ENCODE measurements at places on chromosomes 16 and 17.

DNA sequence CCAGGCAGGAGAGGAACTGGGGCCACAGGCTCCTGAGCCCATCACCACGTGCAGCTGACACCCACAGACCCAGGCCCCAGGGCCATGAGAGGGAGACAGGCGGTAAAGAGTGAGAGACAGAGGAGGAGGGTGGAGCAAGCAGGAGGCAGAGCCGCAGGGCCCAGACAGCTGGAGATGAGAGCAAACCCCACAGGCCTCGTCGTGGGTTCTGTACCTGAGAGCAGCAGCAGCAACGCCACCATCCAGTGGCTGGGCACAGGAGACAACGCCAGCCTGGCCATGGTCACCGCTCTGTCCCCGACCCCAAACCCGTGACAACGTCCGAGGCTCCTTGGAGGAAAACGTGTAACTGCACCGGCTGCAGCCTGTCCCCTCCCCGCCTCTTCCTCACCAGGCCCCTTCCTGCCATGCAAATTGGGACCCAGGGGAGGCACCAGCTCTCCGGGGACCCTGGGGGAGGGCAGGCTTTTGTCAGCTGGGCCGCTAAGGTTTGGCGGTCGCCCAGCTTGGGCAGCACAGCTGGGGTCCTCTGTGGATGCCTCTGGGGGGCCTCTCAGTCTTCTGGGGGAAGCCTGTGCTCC, at the start of gene CD79B:
Gene CD79B, minus strand, starts transcription at position 351 of the 581 bp plus-strand sequence. Its CDS starts 70 bp downstream, at position 281.
- DNase-seq, result peak; percentile 32

DNA sequence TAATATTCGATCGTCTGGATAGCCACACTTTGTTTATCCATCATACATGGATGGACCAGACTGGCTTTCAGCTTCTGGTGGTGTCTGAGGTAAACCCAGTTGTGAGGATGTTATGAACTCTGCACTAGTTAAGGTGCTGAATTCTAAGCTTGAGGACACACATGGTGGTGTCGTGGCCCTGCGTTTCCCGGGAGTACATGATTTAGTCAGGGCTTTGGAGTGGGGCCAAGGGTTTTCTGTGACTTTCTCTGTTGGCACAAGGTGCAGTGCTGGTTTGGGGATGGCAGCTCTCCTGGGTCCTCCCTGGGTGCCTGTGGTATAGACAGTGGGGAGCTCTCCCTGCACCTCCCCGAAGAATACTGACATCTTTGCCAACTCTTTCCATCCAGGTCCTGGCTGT, 116.6 kb downstream of the SPECC1 start:
- no peak for DNase-seq

DNA sequence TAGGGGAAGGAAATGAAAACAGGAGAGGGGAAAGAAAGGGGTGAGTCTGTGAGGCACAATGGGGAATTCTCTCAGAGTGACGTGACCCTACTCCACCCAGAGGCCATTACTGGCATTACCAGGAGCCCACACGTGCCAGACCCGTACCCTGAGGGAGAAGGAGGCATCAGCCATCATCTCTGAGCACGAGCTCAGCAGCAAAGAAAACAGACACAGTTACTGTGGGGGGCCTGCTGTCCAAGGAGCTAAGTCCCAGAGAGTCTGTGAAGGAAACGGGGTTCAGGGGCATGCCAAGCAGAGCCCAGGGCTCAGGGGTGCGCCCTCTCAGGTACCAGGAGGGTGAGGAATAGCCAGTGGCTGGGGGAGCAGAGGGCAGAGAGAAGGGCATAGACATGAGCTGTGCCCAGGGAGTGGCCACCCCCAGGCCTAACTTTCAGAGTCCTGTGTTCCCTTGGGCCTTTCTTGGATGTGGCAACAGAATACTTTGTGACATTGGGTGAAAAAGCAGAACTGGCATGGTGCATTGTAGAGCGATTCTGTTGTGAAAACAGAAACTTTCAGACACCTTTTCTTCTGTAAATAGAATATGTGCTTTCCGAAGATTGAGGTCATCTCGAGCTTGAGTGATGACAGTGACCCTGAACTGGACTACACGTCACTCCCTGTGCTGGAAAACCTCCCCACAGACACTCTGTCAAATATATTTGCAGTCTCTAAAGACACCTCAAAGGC, 11.3 kb downstream of the TAF1C start:
- no peak for DNase-seq

DNA sequence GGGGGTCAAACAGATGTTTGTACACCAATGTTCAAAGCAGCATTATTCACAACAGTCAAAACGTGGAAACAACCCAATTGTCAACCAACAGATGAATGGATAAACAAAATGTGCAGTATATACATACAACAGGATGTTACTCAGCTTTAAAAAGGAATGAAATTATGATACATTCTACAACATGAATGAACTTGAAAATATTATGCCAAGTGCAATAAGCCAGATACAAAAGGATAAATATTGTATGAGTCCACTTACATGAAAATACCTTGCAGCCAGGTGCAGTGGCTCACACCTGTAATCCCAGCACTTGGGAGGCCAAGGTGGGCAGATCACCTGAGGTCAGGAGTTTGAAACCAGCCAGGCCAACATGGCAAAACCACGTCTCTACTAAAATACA, 39.9 kb downstream of the UBE2G1 start:
- no peak for DNase-seq

DNA sequence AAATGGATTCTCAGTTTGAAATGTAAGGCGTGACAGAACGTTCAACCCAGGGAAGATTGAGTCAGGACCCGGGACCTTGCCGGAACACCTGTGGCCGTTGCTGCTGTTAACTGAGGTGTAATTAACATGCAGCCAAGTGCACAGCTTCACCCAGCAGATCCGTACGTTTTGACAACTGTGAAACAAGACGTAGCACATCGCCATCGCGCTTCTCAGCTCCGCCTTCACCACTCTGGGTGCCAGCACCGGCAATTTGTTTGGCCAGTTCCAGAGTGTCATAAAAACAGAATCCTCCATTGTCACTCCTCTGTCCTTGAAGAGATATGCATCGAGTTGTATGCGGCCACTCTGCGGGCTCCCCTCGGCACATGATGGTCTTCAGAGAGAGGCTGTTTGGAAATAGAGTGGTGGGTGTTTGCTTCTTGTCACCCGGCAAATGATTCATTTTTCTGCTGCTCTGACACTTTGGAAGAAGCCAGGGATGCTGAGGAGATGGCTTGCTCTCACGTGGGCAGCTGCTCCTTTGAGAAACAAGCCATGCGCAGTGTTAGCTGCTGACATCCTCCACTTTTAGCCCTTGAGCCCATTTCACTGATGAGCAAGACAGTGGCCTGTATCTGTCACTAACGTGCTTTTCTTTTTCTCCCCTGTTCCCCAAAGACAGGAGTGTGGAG, 22.6 kb downstream of the NAA60 start:
- DNase-seq, result no peak

DNA sequence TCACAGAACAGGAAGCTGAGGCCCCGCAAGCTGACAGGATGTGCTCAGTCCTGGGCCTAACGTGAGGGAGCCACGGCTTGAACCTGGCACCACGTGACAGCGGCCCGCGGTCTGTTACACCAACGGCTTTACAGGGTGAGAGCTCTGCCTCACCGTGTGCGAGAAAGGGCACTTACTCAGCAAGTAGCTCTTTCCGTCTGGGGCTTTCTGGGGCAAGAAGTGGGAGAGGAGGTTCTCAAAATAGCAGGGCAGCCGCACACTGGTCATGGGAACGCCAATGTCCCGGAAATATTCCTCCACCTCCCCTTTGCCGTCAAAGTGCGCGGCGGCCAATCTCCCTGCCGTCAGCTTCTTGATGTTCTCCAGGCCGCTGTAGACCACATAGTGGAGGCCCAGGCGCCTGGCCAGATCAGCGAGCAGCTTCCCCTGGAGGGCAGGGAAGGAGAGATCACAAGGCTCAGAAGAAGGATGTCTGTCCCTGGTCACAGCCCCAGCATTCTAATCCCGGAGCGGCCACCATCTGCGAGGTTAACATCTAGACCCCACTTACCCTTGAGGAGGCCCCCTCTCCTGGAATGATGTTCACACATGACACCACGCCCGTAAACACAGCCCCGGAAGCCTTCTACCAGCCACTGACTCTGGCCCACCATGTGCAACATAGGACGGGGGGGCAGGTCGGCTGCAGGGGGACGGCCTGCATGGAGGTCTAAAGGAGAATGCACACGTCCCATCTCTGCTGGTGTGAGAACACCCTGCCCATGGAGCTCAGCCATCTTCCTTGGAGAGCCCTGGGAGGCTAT, 8.2 kb downstream of the NMRAL1 start:
- DNase-seq, result peak; percentile 79

DNA sequence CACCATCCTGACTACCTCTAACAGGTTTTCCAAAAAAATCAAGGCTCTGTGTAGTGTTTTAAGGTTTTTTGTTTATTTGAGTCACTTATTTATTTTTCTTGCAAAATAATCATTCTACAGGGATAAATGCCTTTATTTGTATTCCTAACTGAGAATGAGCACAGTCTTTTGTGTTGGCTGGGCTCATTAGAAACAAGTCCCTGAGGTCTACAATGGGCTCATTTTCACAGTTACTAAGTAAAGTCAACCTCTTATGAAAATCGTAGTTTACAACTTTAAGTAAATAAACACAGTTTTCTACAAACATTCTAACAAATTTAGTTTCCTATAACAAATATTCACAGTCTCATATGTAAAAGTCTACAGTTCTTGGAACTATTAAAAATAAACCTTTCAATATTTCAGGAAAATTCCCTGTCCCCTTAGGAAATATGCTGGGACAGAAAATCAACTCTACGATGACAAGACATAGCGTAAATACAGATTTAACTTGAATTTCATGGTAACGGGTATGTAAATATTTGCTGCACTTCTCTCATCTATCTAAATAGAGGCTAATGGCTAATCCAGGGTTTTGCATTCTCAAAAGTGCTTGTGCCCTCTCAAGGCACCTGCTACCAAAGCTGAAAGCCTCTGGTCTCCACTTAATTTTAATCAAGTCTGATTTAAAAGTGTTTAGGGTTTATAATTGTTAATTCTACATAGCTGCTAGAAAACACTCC, 31.5 kb upstream of the CDH5 start:
- no peak for DNase-seq

GRCh38 chr17:49054342-49055092, 57.3 kb downstream of the IGF2BP1 start:
- no peak for DNase-seq

- no peak for DNase-seq
Observed at GRCh38 chr16:7440886-7441400, 108.3 kb downstream of the RBFOX1 start.

DNA sequence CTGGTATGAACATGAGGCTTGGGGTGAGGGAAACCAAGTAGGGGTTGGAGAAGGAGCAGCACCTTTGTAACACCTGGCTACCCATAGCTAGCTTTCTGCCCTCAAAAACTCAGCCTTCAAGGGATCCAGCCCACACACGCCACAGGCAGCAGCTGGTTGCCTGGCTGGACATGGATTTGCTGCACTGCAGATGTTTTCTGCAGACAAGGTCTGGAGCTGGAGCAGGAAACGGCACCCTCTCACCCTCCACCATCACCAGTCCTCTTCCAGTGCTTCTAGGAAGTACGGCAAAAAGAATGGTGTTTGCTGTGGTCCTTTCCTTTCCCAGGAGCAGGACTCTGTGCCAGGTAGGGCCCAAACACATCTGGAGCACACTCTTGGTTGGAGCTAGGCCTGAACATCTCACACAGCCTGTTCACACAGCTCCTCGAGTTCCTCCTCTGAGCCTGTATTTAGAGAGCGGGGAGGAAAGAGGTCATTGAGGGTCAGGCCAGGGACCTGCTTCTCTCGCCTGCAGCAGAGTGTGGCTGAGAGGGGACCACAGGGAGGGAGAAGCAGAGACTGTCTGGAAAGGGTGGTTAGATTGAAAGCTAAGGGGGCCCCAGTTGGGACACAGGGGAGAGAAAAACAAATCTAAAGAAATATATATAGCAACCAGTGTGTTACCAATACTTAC, 2.7 kb upstream of the SUPT4H1 start:
- no peak for DNase-seq
